CD4-positive, alpha-beta T cell treated with Interferon gamma for 1 hour (primary cell): ENCODE measurements at places on chromosomes 1 and 21.

GRCh38 chr1:182357913-182358312 lies 33.7 kb downstream of the GLUL start:
- DNase-seq, result no peak

- DNase-seq, result no peak
Measured at GRCh38 chr1:48947761-48948537, 171.3 kb upstream of the BEND5 start.

- no peak for DNase-seq
Measured at GRCh38 chr1:88474555-88475304, 209.3 kb upstream of the PKN2 start.

DNA sequence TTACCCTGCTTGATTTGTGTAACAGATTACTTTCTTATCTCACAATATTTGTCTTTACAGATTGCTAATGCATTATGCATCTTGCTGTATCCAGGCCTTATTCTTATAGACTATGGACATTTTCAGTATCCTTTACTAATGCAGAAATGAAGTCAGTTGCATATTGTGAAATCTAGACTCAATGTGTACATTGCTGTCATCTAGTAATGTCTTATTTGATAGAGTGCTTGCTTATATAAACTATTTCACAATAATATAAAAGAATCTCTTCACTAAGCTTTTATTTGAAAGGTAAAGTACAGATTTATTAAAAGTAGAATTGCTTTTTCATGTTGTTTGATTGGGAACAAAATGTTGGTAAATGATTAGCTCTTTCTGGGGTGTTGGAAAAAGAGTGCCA lies 39.6 kb downstream of the ALG6 start:
- no peak for DNase-seq

DNA sequence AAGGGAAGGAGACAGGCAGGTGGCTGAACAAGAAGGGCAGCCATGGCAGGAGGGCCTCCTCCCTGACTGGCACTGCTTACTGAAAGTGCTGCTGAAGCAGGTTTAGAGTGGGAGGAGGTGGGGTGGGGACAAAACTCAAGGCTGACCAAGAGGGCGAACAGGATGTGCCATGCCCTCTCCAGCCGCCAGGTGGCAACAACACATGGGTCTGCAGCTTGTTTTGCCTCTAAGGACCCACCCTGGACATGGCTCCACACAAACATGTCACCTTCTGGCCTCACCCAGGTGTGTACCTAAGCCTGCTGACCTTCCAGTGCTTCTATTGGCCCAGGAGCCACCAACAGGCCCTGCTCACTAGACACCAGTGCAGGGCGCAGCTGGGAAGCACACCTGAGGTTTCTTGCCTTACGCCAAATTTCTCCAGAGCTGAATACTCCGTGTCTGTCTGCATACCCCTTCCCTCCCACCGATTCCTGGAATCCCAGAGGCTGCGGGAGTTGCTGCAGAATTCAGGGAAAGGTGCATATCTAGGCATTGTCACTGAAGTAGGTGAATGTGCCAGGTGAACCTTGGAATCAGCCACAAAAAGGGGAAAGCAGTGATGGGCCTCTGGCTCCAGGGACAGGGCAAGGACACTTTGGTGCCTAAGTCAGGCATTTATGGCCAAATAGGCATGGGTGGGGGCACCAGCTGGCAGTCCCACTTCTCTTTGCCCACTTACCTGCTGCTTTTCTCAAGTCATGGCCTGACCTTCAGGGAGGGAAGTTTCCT lies 5.3 kb downstream of the PSRC1 start:
- DNase-seq, result peak; percentile 53

DNA sequence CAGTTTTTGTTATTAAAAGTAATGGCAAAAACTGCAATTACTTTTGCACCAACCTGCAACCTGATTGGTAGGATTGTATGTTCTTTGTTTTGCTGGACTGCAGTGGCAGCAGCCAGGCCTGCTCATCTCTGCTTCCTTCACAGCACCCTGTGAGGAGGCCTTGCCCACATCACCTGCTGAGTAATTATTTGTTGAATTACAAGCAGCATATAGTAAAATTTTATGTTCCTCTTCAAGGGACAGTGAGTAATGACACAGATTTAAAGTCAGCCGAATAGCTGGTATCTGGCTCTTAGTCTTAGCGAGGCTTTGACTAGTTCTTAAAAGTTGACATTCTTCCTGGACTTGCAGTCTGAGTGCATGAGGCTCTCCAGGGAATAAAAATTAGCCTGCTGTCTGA lies 435.1 kb downstream of the PRDM2 start:
- DNase-seq, result no peak

DNA sequence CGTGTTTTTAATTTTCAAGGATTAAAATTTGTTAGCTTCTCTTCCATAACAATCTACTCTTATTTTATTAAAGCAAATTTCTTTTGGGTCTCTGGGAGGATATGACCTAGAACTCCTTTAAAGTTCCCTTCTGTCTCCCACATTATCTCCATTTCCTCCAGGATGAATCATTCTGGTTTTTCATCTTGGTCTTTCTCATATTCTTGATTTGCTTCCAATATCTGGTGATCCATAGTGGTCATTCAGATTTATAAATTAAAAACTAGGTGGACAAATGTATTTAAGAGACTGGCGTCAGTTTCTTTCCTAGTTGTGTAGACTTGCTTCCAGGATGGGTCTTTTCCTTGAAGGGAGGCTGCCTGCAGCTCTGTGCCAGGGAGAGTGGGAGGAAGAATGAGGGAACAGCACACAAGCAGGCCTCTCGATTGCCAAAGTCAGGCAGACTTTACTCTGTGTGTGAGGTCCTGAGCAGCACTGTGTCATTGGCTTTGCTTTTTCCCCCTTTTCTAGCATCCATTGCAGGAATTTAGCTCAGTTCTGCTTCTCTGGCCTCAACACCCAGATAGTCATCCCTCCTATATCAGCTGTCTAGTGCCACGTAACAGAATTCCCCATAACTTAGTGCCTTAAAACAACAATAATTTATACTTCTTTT lies 48.1 kb upstream of the FOXO6 start:
- DNase-seq, result no peak

DNA sequence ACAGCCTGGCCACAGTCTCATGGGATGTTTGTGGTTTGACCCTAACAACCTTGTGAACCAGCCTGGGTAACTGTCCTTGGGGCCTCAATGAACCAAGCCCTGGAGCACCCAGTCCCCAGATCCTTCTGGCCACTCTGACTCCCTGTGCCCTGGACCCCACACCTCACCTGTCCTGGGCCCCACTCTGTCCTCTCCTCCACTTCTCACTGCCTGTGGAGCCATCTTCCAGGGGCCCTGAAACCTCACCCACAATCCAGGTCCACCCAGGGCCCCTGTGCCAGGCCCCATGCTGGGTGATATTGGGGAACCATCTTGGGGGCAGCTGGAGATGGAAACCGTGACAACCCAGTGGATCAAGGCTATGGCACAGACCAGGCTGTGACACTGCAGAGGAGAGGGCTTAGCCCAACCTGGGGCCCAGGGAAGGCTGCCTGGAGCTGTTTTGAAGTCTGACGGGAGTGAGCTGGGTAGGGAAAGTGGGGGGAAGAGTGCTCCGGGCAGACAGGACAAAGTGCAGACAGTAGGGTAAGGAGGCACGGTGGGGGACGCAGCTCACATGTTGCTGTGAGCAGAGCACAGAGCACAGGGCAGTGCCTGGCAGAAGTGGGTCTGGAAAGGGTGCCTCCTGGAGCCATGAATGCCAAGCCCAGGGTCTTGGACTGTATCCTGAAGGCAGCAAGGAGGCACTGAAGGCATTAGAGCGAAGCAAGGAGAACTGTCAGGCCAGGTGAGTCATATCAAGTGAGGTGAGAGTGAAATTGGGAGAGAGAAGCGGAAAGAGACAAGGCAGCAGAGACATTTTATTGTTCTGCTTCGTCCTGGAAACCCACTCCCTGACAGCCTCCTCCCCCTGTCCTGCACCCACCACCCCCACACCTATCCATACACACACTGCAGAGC lies 12.1 kb upstream of the LRP8 start:
- no peak for DNase-seq

GRCh38 chr1:144101397-144102045 lies 129.7 kb upstream of the FAM72C start:
- DNase-seq, result peak; percentile 1

DNA sequence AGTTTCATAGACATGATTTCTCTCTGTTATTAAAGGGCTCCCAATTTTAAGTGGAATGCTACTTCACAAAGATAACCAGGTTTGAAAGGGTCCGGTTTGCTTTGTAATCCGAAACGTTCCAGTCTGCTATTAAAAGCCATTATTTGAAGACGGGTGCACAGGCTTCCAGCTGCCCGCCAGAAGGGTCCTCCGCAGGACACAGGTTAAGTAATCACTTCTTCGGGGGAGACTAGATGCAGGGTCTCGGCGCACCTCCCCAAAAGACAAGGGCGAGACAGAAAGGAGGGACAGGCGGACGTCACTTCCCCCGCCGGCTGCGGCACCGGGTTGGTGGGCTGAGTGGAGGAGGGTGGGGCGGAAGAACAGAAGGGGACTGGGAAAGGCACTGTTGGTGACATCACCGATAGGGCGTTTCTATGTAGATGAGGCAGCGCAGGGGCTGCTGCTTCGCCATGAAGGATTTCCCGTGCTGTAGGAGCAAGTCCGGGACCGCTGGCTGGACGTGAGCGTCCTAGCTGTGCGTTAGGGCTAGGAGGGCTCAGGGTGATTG lies 8.9 kb downstream of the RNU1-2 start:
- peak; percentile 99 for DNase-seq

GRCh38 chr1:48246727-48247126 lies 24.2 kb downstream of the SLC5A9 start:
- DNase-seq, result no peak

DNA sequence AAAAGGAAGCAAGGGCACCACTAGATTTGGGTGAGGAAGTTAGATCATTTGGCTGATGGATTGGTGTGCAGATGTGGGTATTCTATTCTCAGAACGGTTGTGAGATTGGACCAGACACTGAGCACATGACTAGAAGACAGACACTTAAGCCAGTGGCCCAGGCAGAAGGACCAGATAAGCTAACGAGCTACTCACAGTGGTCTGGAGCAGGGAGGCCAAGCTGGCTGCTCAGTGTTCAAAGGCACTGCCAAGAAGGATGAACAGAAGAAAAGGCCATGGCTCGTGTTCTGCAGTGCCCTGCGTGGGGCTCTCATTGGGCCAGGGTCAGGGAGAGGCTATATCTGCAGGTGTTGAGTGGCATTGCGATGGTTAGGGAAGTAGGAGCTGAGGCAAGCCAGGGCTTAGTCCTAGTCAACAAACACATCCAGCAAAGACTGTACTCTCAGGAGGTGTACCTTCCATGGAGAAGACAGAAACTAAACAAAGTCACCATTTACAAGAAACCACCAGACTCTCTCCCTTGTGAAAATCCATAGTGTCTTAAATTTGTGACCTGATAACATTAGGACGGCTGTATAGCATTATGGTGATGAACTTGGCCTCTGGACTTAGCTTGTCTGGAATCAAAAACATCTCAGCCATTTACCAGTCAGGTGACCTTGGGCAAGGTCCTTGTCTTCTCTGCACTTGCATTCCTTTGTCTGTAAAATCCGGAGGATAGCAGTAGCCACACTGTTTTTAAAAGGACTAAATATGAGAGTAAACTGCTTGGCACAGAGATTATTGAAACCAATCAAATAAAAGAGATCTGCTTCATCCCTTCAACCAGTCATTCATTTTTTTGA lies 274.5 kb downstream of the SIPA1L2 start:
- no peak for DNase-seq

GRCh38 chr1:121519042-121519755 lies 334.4 kb downstream of the SRGAP2C start:
- DNase-seq, result peak; percentile 83

GRCh38 chr1:223291796-223292195 lies 72.2 kb downstream of the SUSD4 start:
- no peak for DNase-seq

DNA sequence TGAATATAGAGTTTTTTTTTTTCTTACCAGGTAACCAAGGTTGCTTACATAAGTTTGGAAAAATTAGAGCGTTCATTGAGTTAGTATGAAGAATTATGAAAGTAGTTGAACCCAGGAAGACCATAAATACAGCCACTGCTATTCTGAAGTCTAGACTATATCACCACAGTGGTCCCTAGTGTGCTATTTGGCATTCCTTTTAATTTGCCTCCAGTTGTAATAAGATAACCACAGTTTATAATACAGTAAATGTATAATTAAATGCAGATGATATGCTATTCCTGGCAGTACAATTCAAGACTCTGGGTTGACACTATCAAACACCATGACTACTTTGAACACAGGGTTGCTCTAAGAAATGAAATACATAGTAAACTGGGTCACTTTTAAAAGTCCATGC lies 270.5 kb downstream of the BRINP2 start:
- DNase-seq, result no peak

DNA sequence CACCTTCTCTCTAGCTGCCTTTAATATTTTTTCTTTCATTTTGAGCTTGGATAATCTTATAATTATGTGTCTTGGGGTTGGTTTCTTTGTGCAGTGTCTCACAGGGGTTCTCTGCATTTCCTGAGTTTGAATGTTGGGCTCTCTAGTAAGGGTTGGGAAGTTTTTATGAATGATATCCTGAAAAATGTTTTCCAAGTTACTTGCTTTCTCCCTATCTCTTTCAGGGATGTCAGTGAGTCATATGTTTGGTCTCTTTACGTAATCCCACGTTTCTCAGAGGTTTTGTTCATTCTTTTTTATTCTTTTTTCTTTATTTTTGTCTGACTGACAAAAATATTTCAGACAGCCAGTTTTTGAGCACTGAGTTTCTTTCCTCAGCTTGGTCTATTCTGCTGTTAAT lies 55.4 kb upstream of the CCDC190 start:
- DNase-seq, result no peak

DNA sequence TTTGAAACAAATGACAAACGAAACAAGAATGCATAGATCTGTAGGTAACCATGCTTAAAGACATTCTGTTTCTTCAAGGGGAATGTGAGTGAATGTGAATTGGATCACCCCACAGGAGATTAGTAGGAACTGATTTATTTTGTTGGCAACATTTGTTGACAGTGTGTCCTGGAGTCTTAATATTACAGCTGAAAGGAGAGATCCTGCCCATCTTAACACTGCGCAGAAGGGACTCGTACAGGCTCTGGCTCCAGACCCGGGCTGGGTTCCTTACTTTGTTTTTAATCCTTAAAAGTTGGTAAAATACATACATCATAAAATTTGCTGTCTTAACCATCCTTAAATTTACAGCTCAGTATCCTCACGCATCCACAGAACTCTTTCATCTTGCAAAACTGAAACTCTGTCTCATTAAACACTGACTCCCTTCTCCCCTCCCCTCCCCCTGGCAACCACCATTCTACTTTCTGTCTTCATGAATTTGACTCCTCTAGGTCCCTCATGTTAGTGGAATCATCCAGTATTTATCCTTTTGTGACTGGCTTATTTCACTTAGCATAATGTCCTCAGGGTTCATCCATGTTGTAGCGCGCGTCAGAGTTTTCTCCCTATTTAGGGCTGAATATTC lies 74.1 kb downstream of the GALNT2 start:
- no peak for DNase-seq
